ENCODE measurements at places on chromosomes 13 and 19.
A peak's percentile ranks its signal among the peaks of the same experiment; 100 is the strongest.

- peak; percentile 29 for DNase-seq
These were observed 39.3 kb downstream of the DNAJC3 start for GRCh38 chr13:95716231-95716630.

GRCh38 chr19:1455336-1456120, 5.6 kb downstream of the APC2 start:
- peak; percentile 99 for DNase-seq

DNA sequence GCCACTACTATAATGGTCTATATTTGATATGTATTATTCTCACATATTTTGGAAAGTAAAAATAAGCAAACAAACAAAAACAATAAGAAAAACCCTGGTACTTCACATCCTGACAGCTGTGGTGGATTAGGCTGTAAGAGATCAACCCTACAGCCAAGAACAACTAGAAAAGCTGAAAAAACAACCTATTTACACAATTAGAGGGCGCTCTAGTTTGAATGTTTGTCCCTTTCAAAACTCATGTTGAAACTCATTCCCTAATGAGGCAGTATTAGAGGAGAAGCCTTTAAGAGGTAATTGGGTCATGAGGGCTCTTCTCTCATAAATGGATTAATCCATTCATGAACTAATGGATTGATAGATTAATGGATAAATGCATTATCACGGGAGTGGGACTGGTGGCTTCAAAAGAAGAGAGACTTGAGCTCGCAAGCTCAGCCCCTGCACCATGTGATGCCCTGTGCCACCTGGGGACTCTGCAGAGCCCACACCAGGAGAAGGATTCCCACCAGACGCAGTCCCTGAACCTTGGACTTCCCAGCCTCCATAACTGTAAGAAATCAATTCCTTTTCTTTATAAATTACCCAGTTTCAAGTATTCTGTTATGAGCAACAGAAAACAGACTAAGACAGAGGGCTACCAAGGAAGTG, 733.9 kb upstream of the ARGLU1 start:
- DNase-seq: no peak

DNA sequence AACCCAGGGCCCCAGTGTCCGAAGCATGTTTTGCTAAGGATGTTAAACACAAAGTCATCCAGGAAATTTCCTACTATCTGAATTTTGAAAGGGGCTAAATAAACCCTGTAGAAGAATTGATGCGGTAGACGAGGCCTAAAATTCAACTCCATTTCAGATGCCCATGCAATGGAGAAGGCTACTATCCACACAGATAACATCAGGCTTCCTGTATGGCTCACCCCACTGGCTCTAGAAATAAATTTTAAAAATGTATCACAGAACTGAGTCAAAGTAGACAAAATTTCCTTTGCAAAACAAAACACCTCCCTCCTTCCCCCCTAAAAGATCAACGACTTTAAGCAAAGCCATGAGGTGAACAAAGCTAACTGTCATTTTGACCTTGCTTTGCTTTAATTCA, 188.4 kb downstream of the ABCC4 start:
- no peak for DNase-seq

DNA sequence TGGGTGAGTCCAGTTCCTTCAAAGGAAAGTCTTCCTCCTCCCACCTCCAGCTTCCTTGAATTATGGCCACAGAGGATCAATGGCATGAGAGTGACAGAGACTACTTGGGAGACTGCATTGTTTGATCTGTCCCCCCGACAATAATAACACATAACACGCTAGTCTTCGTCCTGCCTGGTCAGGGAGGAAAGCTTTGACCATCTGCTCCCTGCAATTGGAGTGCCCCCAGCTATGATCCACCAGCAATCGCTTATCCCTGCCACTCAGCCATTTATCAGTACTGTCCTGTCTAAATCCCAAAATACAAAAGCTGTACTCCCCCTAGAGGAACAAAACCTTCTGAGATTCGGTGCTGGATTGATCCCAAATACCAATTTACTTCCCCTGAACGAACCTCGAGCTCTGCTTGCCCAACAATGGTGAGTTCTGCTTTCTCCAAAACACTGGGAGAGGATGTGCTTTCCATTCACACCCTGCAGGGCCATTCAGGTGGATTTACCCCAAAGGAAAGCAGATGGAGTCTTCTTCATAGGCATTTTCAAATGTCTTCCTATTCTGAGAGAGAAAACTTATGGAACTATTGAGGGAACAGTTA, 466.7 kb downstream of the TSHZ3 start:
- DNase-seq: no peak

GRCh38 chr13:99320693-99321481, 13.7 kb upstream of the GPR183 start:
- no peak for DNase-seq

DNA sequence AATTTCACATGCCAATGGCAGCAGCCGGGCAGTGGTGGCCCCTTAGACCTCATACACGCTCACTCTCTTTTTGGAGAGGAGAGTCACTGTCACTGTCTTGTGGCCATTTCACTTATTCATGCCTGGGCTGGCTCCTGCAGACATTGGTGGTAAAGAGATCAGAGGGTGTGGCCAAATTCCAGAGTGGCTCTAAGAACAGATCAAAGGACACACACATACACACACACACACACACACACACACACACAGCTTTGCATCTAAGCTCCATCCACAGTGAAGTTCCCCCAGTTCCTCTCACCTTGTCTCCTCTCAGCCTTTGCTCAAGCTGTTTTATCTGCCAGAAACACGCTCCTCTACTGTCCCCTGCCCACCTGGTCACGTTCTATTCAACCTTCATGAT, 46.5 kb upstream of the KPNA3 start:
- no peak for DNase-seq

DNA sequence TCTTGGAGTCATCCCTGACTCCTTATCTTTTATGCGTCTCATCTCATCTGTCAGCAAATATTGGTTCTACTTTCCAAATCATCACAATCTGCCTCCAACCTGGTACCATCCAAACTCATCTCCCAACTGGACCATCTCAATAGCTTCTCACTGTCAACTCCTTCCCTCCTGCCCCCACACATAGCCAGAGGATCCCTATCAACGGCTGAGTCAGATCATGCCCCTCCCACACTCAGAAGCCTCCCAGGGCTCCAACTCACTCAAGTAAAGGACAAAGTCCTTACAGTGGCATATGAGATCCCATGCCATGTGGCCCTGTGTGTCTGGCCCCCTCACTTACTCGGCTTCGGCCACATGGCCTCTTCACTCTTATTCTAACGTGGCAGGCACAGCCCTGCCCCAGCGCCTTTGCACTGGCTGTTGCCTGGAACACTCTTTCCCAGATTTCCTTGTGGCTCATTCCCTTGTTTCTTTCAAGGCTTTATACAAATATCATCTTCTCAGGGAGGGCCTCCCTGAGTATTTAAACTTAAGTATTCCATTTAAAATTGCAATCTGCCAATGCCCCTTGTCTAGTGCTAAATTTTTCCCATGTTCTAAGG, 4.3 kb downstream of the SPRED3 start:
- DNase-seq: no peak

DNA sequence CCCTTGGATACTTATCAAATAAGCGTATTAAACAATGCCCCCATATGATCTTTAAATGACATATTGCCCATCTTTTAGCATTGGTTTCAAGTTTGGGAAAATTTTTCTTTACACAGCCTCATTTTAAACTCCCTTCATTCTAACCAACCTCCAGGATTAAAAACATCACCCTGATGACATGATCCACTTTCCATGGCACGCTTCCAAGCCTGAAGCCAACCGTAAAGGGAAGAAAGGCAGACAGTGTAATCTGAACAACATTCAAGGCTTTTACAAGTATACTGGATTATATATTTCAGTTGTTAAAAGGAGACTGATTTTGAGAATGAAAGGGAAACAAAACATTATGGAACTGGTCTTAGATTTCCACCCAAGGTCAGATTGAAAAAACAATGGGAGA, 1721.9 kb downstream of the OLFM4 start:
- DNase-seq: no peak

DNA sequence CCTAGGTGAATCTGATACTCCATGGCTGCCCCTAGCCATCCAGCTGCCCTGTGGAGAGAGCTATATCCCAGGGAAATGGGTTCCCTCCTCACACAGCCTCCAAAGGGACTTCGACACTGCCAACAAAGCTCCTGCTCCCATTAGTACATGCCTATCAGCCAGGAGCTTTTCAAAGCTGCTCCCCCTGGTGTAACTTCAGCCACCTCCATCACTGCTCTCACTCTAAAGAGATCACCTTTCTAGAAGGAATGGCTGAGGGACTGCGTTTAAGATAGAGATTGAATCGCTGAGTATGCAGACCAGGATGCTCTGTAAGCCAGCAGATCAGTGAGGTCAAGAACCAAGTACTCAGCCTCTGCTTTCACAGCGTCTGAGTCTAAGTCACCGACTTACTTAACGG, 213.7 kb downstream of the NALCN start:
- peak; percentile 42 for DNase-seq

DNA sequence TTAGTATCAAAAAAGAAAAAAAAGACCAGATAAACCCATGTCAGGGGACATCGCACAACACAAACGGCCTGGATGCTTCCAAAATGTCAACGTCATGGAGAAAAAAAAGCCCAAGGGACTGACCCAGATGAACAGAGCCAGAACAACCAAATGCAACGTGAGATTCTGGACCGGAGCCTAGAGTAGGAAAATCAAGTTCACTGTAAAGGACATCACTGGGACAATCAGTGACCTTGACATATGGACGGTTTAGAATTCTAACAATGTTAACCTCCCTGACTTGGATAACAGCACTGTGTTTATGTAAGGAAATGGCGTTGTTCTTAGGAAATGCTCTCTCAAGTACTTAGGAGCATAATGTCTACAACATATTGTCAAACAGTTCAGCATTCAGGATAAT, 15.1 kb upstream of the EMP3 start:
- no peak for DNase-seq

DNA sequence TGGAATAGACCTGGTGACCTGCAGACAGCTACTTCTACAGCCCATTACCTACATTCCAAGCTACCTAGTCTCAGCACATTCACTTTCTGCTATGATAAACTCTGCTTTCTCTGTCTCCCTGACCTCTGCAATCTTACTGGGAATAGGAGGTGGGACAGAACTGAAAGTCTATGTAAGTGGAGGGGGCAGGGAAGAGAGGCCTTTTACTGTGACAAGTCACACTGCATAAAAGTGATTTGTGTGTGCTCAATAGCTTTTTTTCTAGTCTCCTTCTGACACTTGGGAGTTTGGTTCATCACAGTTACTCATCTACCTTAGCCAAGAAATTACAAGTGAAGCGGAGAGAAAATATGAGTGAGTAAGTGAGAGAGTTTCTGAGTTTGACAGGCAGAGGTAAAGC, 322.4 kb downstream of the OLFM4 start:
- no peak for DNase-seq

- no peak for DNase-seq
These were observed 457.9 kb downstream of the FGF9 start for GRCh38 chr13:22128441-22129408.

DNA sequence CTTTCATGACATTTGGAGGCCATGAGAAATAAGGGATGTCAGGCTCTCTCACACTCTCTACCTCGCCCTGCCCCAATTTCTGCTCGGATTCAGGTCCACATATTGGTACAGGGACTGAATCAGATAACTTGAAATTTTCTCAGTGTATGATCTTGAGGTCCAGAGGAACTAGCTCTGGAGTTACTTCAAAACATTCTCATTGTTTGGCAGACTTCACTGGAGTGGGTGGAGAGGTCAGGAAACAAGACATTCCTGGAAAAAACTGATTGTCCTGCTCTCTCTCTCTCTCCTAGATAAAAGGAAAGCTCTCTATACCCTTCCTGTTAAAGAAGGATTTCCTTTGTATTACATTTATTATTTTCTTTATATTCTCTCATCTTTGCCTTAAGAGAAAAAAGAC, 428.1 kb upstream of the DACH1 start:
- DNase-seq: no peak

DNA sequence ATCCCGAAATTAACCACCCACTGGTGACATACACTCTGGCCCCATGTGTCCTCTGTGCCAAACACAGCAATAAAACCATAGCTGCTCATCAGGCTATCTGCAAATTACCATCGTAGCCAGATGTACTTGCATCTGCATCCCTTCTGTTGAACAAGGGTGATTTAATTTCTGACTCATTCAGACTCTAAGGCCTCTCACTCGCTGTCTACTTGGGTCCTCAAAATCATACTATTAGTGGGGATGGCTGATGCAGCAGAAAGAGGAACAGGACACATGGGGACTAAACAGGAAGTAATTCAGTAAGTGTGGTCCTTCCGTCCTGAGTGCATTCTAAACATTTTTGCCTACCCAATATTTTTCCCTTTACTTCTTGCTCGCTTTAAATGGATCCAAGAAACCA, 2275.0 kb upstream of the PCDH20 start:
- DNase-seq: no peak

GRCh38 chr13:20258208-20258962, 26.3 kb upstream of the GJB6 start:
- DNase-seq: no peak

DNA sequence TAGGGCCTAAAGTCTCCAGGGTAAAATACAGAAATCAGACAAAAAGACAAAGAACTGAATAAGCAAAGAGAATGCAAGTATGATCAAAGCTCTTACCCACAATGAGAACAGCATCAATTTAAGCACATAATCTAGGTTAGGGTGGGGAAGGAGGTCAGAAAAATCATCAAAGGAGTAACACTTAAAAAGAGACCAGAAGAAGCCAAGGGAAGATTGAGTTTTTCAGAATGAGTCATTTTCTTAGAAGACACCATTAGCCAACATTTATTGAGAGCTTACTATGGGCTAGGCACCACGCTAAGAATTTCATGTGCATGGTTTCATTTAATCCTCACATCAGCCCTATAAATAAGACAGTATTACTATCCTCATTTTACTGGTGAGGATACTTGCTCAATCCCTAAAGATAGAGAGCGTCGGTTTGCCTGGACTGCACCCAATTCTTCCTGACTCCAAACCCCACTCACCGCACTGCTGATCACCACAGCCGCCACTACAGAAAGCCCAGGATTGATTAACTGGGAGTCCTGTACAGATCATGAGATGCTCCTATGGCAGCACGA, 1.7 kb upstream of the SHISA2 start:
- DNase-seq: no peak

DNA sequence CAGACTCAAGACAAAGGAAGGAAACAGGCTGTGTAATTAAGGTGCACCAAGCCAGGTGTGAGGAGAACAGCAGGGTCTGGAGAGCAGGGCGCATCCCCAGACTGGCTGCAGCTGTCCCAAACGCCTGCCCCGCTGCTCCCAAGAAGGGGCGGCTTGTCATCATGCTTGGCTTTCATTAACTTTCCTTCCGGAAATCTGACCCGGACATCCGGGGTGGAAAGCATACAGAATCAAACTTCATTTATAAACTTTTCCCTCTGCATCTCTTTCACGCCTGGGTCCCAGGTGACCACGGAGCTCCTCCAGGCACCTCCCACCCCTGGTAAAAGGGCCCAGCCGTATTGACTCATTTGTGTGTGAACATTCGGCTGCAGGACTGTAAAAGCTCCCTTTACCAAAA, 31.7 kb downstream of the TSHZ3 start:
- DNase-seq: no peak
